ENCODE measurements at places on chromosomes 1 and 21. TPM values are rescaled to one million over a fixed set of nuclear protein-coding genes. Genes with fewer than 3 reads are reported as not detected.

DNA sequence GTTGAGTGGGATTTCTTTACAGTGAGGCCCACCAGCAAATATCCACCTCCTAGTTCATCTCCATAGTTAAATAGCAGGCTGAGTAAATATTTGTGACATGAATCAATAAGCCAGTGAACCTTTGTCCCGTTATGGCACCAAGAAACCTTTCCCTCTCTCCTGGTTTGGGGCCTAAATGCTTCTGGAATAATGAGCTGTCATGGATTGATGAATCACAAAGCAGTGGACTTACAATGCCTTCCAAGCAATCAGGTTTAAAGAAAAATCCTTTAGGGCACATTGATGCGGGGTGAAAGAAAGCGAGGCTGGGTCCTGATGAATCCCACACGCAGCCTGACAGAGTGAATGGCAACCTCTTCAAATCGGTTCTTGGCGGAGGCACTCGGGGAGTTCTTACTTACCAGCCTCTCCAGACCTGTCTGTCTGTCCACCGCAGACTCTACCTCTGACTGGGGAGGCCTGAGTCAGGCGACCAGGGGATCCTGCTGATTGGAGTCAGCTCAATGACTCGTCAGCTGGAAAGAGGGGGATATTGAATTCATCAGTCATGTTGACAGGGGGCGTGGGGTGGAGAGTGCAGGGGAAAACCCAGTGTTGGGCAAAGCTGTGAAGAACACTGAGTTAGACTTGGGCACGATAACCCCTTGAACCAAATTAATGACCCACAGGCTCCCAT lies 247.3 kb downstream of the PLPP3 start:
- DNase-seq: no peak

- DNase-seq: no peak
Measured at GRCh38 chr1:152328801-152329391, 3.9 kb upstream of the FLG start.

- DNase-seq: no peak
Measured at GRCh38 chr1:6370006-6370405, 23.6 kb downstream of the ACOT7 start.

GRCh38 chr1:214476986-214477870 lies 74.2 kb downstream of the PTPN14 start:
- no peak for DNase-seq

DNA sequence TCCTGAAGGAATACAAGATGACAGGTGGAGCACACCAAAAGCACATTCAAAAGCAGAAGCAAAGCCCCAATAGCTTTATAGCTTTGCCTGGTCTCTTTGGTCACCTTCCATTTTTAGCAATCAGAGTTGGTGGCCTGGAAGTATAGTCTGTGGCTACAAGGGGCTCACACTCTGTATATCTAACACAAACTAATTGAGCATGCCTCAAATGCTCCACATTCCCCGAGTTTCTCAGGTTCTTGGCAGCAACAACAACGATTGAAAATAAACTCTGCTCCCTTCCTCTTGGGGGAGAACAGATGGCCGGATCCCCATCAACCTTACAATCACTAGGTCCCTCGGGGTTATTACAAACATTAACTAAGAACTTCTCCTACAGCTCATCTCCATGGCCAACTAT lies 24.9 kb upstream of the TADA1 start:
- no peak for DNase-seq

GRCh38 chr1:176159993-176160392 lies 47.1 kb downstream of the COP1 start:
- DNase-seq: no peak

DNA sequence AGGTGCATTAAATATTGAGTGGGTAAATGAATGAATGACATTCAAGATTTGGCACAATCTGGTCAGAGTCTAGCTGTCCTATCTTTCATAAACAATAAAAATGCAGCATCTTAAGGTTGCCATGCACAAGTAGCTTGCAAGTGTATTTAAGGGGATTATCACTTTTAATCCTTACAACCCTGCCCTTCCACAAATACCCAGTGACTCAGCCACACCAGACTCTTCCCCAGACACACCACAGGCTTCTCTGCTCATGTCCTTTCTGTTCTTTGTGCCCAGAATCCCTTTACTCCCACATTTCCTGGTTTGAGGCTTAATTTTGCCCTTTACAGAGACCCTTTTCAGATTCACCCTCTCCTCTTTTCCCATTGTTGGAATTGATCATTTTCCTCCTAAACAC lies 59.8 kb downstream of the KIRREL1 start:
- no peak for DNase-seq

- no peak for DNase-seq
Measured at GRCh38 chr21:27462726-27463125, 495.8 kb upstream of the ADAMTS5 start.

GRCh38 chr1:204931768-204932572 lies 61.3 kb downstream of the NFASC start:
- no peak for DNase-seq

GRCh38 chr21:44814498-44815023 lies 3.3 kb downstream of the SUMO3 start:
- DNase-seq: no peak

- DNase-seq: no peak
Measured at GRCh38 chr1:35326246-35326866, 57.8 kb downstream of the ZMYM4 start.

DNA sequence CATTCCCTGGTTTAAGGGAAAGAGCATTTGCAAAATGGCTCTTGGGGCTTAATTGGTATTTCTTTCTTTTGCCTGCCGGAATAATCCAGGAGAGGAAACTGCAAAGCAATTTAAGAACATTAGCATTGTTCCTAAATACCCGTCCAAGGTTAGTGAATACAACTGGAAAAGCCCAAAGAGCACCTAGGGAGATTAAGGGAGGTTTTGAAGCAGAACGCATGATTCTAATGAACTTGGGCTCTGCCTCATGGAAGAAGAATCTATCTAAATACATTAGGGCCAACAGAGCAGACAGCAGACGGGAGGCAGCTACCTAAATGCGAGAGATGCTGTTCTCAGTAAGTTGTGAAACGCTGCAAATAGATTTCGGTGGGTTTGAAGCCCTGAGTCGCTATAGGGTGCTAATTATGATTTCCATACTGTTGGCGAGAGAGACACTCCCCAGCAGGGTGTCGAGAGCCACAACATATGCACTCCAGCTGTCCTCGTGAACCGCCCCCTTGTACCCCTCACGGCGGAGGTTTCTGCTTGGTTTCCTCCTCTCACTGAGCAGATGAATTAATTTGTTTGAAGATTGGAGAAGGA lies 326.7 kb upstream of the CAMK1G start:
- DNase-seq: no peak

DNA sequence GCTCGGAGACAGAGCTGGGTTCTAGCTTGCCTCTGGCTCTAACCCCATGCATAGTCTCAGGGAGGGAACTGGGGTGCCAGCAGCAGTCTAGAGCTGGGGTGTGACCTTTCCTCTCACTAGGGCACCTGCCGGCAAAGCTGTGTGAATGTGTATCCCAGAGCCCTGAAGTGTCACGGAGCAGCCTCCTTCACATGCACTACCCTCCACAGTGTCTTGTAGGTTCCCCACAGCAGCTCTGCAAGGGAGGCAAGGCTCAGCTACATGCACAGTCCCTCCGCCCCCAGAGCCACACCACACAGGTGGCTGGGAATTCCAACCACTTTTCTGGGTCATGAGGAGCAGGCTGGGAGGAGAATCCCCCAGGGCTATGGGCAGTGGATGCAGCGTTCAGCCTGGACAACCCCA lies 7.7 kb upstream of the HPCA start:
- DNase-seq: no peak

DNA sequence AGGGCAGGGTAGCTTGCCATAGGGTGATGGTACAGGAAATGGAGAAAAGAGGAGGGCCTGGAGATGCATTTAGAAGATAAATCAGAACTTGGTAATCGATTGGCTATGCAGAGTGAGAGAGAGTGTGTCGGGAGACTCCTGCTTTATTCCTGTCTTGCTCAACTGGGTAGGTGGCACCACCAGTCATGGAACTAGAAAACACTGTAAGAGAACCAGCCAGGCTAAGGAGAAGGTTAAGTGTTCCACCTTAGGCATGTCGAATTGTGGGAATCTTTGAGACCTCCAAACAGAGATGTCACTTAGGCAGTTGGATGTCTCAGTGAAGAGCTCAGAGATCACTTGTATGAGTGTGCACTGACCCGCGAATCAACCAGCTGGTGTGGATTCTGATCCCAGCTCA lies 28.7 kb upstream of the RD3 start:
- no peak for DNase-seq

DNA sequence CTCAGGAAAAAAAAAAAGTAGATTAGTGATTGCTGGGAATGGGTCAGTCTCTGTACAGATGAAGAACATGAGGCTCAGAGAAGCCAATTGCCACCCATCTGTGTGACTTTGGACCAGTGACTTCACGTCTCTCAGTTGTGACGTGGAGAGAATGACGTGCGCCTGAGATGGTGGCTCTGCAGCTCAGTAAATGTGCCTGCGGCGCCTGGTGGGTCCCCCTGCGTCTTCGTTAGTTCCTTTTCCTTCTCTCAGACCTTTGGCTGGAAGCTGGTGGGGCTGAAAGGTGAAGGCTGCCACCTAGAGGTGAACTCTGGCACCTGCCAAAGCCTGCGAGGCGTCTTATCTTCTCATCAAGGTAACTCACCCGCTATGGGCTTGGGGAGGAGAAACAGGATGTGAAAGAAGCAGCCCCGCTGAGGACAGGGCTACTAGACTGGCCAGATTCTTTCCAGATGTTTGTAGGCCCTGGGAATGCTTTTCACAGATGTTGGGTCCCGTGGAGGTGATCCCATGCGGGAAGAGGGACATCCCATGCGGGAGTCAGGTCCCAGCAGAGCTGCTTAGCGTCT lies 8.7 kb upstream of the E2F2 start:
- peak; percentile 93 for DNase-seq

DNA sequence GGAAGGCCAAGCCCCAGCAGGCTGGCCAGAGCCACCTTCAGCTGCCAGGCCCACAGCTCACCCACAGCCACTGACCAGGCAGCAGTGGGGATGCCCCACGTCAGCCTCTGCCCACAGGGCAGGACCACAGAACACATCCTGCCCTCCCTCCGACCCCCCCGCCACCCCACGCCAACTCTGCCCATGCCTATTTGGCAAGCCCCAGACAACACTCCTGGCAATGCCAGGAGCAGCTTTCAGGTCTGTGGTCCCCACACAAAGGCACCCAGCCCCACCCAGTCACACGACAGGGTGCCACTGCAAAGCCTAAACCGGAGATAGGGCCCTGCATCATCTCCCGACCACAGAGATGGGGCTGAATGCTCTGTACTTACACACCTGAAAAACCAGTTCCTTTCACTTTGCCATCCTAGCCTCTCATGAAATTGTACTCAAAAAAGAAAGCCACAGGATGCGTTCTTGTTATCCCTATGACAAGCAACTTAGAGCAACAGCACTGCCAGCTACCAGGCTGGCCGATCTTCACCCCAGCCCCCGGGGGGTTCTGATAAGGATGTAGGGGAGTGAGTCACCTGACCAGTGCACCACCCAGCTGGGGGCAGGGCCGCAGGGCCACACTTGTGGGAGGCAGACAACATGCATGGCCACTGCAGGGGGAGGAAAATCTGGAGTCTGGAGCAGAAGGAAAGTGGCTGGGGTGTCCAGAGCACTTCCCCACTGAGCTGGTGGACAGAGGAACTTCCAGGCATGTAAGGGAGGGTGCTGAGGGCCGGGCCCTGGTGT lies 36.2 kb downstream of the UBE2G2 start:
- DNase-seq: no peak

DNA sequence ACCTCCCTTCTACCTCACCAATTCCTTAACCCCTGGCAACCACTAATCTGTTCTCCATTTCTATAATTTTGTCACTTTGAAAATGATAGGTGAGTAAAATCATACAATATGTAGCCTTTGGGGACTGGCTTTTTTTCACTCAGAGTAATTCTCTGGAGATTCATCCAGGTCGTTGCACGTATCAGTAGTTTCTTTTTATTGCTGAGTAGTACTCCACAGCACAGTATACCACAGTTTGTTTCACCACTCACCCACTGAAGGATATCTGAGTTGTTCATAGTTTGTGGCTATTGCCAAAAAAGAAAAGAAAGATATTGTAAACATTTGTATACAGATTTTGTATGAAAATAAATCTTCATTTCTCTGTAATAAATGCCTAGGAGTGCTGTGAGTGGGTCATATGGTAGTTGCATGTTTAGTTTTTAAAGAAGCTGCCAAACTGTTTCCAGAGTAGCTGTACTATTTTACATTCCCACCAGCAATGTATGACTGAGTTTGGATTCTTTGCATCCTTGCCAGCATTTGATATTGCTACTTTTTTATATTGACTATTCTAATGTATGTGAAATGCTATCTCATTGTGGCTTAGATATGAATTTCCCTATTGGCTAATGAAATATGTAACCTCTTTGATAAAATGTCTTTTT lies 3.7 kb downstream of the CHD1L start:
- no peak for DNase-seq

GRCh38 chr21:17784180-17784598 lies 35.0 kb downstream of the C21orf91 start:
- no peak for DNase-seq

DNA sequence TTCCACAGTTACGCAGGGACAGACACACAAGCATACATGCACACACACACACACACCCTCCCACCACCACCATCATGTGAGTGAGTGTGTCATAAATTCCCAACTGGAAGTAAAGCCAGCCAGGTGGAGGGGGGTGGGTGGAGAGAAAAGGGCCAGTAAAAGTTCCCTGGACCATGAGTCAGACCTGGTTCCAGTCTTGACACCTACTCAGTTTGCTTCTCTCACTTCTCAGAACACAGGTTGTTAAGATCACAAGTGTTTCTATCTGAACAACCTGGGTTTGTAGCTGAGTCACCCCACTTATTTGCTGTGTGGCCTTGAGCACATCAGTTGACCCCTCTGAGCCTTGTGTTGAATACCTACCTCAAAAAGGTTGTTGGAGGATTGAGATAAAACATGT lies 9.6 kb downstream of the EPHA10 start:
- DNase-seq: peak; percentile 26

DNA sequence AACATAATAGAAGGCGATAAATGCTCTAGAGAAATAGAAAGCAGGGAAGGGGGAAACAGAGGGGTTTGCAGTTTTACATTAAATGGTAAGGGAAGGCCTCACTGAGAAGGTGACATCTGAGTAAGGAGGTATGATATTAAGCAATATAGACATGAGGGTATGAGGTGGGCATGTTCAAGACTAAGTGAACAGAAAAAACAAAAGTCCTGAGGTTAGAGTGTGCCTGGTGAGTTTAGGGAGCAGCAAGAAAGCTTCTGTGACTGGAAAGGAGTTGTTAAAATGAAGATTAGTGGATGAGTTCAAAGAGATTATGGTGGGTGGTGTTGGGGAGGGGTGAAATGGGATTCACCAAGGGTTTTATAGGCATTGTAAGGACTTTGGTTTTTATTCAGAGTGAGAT lies 8.6 kb downstream of the RPRD2 start:
- no peak for DNase-seq

- no peak for DNase-seq
Measured at GRCh38 chr1:3275471-3276340, 178.8 kb upstream of the ARHGEF16 start.

GCSAML gene
- total RNA-seq: 0.48 TPM

TGFB2 gene
- 0.27 TPM for total RNA-seq

ITLN2 gene
- total RNA-seq: not detected

FAM151A gene
- 2.8 TPM for total RNA-seq

GSTM5 gene
- total RNA-seq: 3.0 TPM

BCAN gene
- total RNA-seq: not detected

MAGOH gene
- total RNA-seq: 34.0 TPM

CD2 gene
- total RNA-seq: 2.9 TPM

MRTO4 gene
- total RNA-seq: 12.7 TPM

PGBD5 gene
- 14.8 TPM for total RNA-seq

LAD1 gene
- 160 TPM for total RNA-seq

NT5C1A gene
- total RNA-seq: not detected

SIK1 gene
- 8.4 TPM for total RNA-seq

TSPAN1 gene
- total RNA-seq: 1,021 TPM
